ENCODE measurements at places on chromosomes 12 and 14. TPM values are rescaled to one million over a fixed set of nuclear protein-coding genes. Genes with fewer than 3 reads are reported as not detected.
A peak's percentile ranks its signal among the peaks of the same experiment; 100 is the strongest.

DNA sequence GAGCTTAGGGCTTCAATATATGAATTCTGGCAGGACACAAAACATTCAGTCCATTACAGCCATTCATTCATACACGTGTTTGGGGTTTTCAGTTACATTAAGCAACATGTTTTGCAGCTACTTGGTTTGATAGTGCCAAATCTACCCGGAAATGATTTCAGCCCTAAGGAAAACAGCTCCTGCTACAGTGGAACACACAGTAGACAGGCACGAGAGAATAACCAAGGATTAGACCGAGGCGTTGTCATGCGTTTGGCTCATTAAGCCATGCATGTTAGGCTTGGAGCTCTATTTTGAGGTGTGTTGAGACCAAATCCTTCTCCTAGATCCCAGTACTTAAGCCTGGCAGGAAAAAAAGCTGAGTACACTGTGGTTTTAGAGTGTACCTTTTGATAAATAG, 177.4 kb downstream of the PRKCH start:
- no peak for DNase-seq

GRCh38 chr12:6708960-6709394, 8.4 kb upstream of the PIANP start:
- DNase-seq = no peak

- DNase-seq = no peak
Observed at GRCh38 chr12:120266180-120266870, 795 bp upstream of the PXN start.

- DNase-seq = no peak
Observed at GRCh38 chr12:51087818-51088217, 4.4 kb upstream of the CSRNP2 start.

DNA sequence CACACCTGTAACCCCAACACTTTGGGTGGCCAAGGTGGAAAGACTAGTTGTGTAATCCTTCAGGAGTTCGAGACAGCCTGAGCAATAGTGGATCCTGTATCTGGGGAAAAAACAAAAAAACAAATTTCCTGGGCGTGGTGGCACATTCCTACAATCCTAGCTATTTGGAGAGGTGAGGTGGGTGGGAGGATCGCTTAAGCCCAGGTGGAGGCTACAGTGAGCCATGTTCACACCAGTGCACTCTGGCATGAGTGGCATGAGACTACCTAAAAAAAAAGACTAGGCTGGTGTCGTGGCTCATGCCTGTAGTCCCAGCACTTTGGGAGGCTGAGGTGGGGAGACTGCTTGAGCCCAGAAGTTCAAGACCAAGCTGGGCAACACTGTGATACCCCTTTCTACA, 17.2 kb downstream of the PTGES3 start:
- no peak for DNase-seq

DNA sequence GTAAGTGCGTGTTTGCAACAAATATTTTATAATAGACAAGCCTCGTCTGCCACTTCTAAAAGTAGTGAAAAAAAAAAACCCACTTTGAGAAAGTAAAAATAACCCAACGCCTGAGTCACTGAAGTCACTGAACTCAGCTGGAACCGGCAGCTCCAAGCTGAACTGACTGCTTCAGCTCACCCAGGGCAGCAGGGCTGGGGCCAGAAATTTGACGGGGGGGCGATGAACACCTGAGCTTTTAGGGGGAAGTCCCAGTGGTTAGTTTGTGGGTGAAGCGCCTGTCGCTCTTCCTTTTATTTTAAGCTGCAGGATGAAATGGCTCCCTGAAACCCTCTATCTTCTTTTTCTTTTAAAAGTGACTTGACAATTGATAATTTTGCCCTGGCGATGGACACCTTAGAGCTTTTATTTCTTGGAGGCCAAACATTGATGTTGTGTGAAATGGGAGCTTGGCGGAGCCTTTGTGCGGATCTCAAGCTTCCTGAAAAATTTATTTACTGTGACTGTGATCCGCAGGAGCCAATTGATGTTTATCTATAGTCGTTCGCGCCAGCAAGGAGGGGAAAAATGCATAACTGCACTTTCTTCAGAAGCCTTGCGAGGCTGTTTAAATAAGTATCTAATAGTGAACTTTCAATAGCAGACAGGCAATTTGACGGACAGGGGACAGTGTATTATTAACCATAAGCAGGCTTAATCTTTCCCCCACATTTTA, 173.2 kb upstream of the MYL2 start:
- DNase-seq = no peak

- DNase-seq = no peak
Observed at GRCh38 chr12:89101440-89101839, 250.9 kb downstream of the DUSP6 start.

DNA sequence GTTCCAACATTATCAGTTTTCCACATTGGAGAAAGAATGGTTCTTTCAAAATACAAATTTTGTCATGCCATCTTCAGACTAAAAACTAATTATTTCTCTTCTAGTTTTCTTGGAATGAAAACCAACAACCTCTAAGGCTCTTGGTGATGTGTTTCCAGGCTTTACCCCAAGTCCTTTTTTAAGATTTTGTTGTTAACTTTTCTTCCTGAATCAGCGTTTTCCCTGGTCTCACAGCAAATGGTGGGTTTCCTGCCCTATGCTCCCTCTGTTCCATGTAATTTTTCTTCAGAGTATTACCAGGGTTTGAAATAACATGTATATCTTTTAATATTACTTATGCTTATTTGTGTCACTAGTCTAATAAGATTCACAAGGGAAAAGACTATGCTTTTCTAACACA, 1311.9 kb downstream of the LRFN5 start:
- DNase-seq = no peak

- DNase-seq = no peak
Observed at GRCh38 chr14:82766996-82767395, 1233.3 kb upstream of the SEL1L start.

GRCh38 chr12:53625946-53626701, at the start of gene ATF7:
Gene ATF7, minus strand, starts transcription at chr12:53626382. Its CDS starts 25,382 bp downstream, at chr12:53601000.
- DNase-seq = peak; percentile 99

GRCh38 chr14:20494935-20495766, 10.2 kb upstream of the RNASE10 start:
- DNase-seq = no peak

DNA sequence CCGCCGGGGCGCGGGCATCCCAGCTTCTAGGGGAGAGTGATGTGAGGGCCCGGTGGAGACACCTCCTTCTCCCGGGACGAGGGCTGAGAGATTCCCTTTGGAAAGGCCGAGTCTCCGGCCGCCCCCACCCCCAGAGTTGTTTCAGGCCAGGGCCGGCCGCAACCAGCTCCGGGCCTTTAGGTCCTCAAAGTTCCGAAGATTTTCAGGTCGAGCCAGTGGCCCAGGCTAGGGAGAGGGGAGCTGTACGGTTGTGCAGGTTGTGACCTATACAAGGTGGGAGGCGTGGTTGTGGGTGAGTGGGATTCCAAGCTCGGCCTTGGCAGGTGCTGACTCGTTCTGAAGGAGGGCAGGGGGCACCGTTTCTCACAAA, 18.4 kb upstream of the ANKRD33 start:
- DNase-seq = no peak

GRCh38 chr12:69474456-69474855, 4.3 kb downstream of the FRS2 start:
- DNase-seq = no peak

DNA sequence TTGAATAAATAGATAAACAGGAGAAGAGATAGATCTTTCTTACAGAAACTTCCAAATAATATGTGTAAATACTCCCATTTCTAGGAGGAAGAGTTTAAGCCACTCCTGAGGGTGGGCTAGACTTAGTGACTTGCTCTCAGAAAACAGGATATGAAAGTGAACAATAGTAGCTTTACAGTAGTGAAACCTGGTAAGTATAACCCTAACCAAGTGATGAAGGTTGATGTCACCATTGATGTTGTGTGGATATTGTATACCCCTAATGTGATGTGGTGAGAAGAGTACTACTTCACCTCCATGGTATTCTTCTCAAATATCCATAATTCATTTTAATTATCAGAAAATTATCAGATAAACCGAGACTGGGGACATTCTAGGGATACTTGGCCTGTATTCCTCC, 20.9 kb downstream of the AKAP6 start:
- DNase-seq = no peak

Gene SSPN
- 54.0 TPM for total RNA-seq

Gene CCDC197
- not detected for total RNA-seq

Gene PSMC6
- 94.2 TPM for total RNA-seq

Gene P2RX2
- 0.36 TPM for total RNA-seq

Gene ACSM4
- not detected for total RNA-seq

Measured in sigmoid colon (tissue), 7 donors.